ENCODE measurements at places on chromosomes 6 and 20. TPM values are rescaled to one million over a fixed set of nuclear protein-coding genes. Genes with fewer than 3 reads are reported as not detected.

- no peak for DNase-seq
Measured at GRCh38 chr20:2264118-2264517, 31.7 kb upstream of the TGM3 start.

DNA sequence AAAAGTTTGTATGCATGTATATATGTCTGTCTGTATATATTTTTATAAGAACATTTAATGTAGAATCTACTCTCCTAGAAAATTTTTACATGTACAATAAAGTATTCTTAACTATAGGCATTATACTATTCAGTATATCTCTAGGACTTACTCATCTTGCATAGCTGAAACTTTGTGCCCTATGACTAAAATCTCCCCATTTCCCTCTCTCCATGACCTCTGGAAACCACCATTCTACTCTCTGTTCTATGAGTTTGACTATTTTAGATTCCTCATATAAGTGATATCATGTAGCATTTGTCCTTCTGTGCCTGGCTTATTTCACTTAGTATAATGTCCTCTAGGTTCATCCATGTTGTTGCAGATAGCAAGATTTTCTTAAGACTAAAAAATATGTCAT is 205.1 kb upstream of the SMLR1 start:
- no peak for DNase-seq

B3GALT4 gene
- 16.8 TPM for total RNA-seq

RNASET2 gene
- total RNA-seq = 73.1 TPM

DNA sequence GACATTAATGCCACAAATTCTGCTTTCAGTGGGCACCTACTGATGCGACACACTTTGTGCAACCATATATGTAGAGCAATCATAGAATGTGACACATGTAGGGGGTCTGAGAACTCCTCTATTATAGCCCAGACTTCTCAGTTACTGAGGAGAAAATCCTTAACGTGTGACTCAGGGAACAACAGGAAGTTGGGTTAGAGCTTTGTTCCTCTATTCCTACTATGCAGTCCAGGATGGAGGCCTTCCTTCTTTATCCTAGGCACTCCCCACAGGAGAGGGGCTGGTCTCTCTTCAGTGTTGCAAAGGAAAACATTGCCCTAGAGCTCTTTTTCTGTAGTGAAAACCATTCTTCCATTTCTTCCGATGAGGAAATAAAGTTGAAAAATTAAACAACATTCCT is 39.6 kb upstream of the RCAN2 start:
- no peak for DNase-seq

GRCh38 chr6:156845454-156846155 is 68.4 kb downstream of the ARID1B start:
- no peak for DNase-seq

- DNase-seq = no peak
Measured at GRCh38 chr6:165317723-165318122, 8.3 kb upstream of the C6orf118 start.

GRCh38 chr20:38842558-38842981 is 37.1 kb downstream of the PPP1R16B start:
- DNase-seq = no peak

- no peak for DNase-seq
Measured at GRCh38 chr6:138455746-138456400, 43.4 kb downstream of the NHSL1 start.

ARFGEF3 gene
- total RNA-seq = 27.2 TPM

MDFI gene
- 11.0 TPM for total RNA-seq
